ENCODE measurements at places on chromosomes 11 and 22.

DNA sequence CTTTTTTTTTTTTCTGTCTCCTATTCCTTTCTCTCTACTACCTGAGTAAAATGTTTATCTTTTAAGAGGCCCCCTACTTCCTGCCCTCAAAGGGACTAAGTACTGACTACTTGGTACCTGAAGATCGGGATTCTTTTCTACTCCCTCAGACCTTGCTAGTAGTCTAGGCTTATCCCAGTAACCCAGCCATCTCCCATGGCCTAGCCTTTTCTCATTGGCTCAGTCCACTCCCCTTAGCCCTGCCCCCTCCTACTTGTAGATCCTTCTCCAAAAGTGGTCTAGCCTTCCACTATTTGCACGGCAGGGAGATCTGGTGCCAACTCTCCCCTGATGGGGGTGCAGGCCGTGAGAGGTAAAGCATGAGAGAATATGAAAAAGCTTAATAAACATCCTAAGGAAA is 133.7 kb downstream of the RCN1 start:
- no peak for DNase-seq

GRCh38 chr22:19904174-19904856 is 37.3 kb upstream of the COMT start:
- DNase-seq: no peak

GRCh38 chr22:40509401-40510134 is 127.0 kb downstream of the MRTFA start:
- DNase-seq: peak; percentile 82

DNA sequence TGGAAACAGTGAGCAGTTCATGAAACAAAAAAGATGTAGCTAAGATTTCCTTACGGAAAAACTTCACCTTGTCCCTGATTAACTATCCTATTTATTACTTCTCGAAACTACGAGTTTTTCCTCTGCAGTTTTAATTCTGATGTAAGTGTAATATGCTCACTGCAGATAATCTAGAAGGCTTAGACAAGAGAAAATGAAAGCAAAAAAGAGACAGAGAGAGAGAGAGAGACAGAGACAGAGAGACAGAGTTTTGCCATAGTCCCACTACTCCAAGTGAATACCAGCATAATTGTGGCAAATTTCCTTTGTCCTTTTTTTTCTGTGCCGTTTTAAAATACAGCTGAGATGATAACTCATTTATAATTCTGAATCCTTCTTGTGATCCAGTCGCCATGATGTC is 24.8 kb downstream of the FSHB start:
- no peak for DNase-seq

DNA sequence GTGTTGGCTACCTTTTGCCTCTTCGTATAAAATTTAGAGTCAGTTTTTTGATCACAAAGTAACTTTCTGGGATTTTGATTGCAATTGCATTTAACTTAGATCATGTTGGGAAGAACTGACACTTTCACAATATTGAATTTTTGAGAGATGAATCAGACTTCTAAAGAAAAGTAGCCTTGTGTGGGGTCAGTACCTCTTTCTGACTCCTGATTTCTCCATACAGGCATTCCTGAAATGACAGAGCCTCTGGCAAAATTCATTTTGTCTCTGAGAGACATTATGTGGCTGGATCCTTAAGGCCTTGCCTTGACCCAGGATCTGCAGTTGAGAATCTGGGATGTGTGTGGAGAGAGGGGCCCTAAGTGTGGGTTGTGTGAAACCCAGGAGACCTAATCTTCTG is 37.8 kb downstream of the PPFIBP2 start:
- no peak for DNase-seq

- DNase-seq: no peak
Measured at GRCh38 chr11:120546312-120547205, 35.0 kb downstream of the GRIK4 start.

- no peak for DNase-seq
Measured at GRCh38 chr22:48175721-48176120, 1413.3 kb downstream of the TBC1D22A start.

DNA sequence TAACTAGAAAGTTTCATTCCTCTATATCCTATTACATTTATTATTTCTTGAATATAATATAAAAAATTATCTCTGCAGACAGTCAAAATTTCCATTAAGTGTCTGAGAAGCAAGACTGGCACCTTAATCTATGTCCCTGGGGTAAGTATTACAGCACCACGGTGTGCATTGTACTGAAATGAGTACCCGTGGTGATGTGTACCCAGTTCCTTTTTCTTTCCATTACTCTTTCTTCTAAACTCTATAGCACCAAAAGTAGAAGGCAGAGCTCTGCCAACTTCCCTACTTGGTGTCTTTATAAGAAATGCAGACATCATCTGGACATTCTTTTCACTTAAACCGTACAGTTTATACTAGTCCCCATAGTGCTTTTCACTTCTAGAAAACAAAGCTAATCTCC is 161.7 kb downstream of the GUCY1A2 start:
- DNase-seq: no peak

DNA sequence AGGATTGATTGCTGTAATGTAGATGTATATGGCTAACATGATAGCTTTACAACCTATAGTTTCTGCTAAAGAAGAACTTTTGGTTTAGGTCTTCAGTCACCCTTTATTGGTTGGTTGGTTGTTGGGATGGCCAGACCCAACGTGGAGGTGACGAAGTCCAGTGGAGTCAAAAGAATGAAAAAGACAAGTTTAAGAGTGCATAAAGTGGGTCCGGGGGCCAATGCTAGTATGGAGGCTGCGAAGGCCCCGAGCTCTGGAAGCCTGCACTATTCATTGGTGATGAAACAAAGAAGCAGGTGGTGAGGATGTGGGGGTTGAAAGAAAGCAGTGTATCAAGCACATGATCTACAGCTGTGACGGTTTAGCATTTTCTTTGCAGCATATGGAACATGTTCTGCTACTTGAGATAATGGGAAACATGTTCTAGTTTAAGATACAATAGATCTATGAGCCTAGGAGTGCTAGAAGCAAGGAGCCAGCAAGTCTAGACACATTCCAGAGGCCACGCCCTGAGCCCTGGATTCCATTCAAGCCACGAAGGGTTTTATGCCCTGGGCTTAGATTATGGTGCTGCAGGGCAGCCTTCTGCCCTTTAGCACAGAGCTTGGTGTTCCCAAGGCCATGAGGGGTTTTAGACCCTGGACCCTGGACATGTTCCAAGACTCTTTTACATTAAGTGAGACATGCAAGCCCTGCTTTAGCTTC is 6.3 kb downstream of the TCP11L1 start:
- no peak for DNase-seq

GRCh38 chr11:78194490-78194889 is 5.8 kb downstream of the USP35 start:
- DNase-seq: no peak

DNA sequence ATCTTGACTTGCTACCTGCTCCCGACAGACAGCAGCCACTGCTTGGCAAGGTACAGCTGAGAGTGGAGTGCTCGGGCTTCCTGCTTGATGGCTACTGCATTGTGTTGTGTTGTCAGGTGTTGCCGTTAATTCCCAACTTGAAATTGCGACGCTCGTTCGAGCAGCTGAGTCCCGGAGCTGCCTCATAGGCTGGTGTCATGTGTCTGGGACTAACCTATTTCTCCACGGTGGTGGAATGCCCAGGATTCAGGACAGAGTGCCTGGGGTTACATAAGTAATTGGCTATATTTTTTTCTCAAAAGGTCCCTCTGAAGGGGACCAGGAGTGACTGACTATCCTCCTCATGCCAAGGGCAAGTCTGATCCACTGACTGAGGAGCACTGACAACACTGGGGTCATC is 18.5 kb downstream of the COMMD9 start:
- DNase-seq: no peak

DNA sequence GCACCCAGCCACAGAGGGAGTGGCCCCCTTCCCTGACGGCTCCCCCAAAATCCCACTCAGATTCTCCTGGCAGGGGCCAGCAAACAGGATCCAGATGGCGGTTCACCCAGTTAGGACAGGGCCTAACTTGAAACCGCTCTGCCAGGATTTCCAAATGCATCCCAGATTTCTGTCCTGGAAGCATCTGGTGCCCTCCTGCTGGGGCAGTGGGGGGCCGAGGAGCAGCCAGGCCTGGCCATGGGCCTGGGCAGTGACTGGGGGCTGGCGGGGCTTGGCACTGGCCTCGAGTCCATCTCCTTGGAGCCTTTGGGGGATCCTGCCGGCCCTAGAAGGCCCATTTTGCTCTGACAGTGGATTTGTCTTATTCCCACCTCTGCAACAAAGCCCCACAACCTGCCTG is 17.9 kb upstream of the EMID1 start:
- DNase-seq: no peak

GRCh38 chr11:95728094-95728493 is 61.5 kb downstream of the FAM76B start:
- no peak for DNase-seq

DNA sequence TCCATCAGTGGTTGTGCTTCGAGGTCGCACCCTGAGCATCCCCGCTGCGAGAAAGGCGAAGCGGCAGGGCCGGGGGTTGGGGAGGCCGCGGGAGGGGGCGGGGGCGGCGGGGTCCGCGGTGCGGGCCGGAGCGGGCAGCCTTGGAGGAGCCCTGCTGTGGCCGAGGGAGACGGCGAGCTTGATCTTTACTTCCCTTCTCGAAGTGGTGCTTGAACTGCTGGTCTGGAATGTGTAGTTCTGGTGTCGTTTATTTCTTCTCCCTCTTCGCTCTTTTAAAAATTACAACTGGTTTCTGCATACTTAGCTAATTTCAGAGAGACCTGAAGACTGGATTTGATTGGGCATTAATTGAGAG is 1.1 kb downstream of the APLP2 start:
- no peak for DNase-seq

GRCh38 chr22:44437216-44438055 is 60.6 kb downstream of the RTL6 start:
- DNase-seq: no peak

DNA sequence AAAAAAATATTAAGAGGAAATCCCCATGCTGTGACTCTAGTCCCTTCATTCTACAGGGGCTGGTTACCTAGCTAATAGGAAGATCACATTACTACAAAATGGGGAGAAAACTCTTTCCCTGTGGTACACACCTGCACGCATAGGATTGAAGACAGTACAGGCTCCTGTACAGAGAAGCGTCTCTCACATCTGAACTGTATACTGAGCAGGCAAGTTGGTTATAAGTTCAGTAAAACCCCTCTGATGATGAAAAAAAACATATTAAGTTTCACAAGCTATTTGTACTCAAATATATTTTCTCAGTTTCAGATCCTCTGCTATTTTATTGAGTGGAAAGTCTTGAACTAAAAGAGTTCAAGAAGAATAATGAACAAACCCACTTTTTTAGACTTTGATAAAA is 156.9 kb upstream of the HSD17B12 start:
- no peak for DNase-seq

- no peak for DNase-seq
Measured at GRCh38 chr22:31872209-31872608, 72.1 kb upstream of the YWHAH start.

DNA sequence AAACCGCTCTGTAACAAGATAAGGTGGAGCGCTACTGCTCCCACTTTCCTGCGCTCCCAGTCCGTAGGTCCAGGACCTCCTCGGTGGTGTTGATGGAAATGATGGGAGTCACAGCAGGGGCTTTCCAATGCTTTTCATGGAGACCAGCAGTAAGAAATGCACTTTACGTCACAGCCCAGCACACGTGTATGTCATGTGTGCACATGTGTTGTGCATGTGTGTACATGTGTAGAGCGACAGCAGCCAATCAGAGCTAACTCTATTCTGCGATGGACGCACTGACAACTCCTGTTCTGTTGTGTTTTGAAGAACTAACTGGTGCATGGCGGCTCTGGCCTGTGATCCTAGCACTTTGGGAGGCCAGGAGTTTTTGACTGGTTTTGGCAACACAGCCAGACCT is 1.2 kb downstream of the CHID1 start:
- DNase-seq: no peak

DNA sequence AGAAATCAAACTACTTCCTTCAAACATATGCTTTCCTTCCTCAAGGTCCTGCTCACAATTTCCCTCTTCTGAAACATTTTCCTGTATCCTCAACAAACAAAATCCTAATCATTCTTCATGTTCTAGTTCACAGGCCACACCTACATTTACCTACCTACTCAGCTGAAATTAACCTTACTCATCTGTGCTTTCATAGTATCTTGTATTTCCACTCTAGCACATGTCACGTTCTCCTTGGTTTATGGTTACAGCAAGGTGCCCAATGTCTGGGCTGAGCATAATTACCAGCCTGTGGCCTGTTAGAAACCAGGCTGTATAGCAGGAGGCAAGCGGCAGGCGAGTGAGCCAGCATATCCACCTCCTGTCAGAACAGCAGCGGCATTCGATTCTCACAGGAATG is 13.2 kb downstream of the DCUN1D5 start:
- DNase-seq: no peak

DNA sequence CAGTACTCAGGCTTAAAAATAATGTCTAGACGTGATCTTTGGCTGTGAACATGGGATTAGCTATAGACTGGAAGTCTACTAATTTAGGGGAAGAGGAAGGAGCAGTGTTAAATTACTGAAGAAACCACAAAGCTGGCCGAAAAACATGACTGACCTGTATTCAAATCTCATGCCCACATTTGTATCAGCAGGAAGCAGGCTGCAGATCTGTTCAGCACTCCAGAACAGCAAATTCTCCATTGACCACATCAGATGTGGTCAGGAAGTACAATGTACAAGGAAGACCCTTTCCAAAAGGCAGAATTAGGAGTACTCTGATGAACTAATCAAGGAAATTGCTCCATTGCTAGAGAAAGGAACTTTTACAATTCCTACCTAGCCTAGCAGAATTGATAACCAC is 31.7 kb downstream of the DCDC1 start:
- no peak for DNase-seq

- DNase-seq: peak; percentile 75
Measured at GRCh38 chr11:113137713-113138529, 176.5 kb upstream of the TTC12 start.

GRCh38 chr11:30859669-30860068 is 273.5 kb upstream of the MPPED2 start:
- DNase-seq: no peak

GRCh38 chr11:85595285-85595884 is 31.8 kb downstream of the DLG2 start:
- DNase-seq: peak; percentile 68

GRCh38 chr11:69637941-69638871 is 2.8 kb upstream of the CCND1 start:
- DNase-seq: no peak

GRCh38 chr11:115284773-115285172 is 219.4 kb downstream of the CADM1 start:
- DNase-seq: no peak

DNA sequence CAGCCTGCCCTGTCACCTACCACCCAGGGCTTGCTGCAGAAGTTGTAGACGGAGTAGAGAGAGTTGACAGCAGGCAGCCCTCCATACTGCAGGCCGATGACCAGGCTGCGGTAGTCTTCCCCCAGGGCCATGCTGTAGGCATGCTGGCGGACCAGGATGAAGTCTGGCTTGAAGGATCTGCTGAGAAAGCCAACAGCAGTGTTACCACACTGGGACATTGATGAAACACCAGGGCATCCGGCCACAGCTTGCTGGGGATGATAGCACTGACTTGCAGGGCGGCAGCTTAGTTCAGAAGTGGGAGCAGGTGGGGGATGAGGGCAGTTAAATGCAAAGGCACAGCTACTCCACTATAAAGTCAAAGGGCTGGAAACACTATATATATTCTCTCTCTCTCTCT is 67.4 kb downstream of the TIMP3 start:
- no peak for DNase-seq

GRCh38 chr11:67428052-67429001 is at the start of gene RPS6KB2:
RPS6KB2 (plus strand) TSS chr11:67428494; CDS start chr11:67428546, 52 bp downstream.
- DNase-seq: peak; percentile 97

Measured in pons (tissue), 1 donor.